ENCODE measurements at places on chromosomes 12 and 14.

GRCh38 chr14:87113286-87113685, 879.7 kb downstream of the GALC start:
- H3K36me3 ChIP-seq, result no peaks in the 10 kb centered on the region
- H3K27me3 ChIP-seq, result no peaks in the 10 kb centered on the region
- H3K4me1 ChIP-seq, result no peaks in the 10 kb centered on the region
- H3K4me3 ChIP-seq, result no peak overlapping the region

- no peaks in the 10 kb centered on the region for H3K27me3 ChIP-seq
- H3K4me1 ChIP-seq, result no peaks in the 10 kb centered on the region
- no peak for DNase-seq
- no peak overlapping the region for H3K4me3 ChIP-seq
- no peak overlapping the region for H3K27ac ChIP-seq
These were observed 354.2 kb downstream of the TMEM132D start for GRCh38 chr12:129549656-129550055.

- no peak overlapping the region for H3K4me3 ChIP-seq
- no peaks in the 10 kb centered on the region for H3K27me3 ChIP-seq
- H3K4me1 ChIP-seq, result no peaks in the 10 kb centered on the region
- H3K36me3 ChIP-seq, result no peaks in the 10 kb centered on the region
These were observed 6.0 kb downstream of the SYT1 start for GRCh38 chr12:78870539-78870938.

DNA sequence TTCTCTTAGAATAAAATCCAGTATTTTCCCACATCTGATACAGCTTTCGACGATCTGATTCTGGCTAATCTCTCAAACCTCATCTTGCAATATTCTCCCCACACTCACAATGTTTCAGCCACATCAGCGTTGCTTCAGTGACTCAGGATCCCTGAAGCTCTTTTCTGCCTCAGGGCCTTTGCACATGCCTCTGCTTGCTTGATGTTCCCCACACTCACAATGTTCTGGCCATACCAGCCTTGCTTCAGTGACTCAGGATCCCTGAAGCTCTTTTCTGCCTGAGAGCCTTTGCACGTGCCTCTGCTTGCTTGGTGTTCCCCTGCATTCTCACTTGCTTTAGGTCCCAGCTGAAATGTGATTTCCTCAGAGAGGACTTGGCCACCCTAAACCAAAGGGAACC, 2.6 kb downstream of the C12orf42 start:
- H3K27me3 ChIP-seq, result peaks cover 9% of the 10 kb centered on the region
- no peak overlapping the region for H3K4me3 ChIP-seq
- H3K36me3 ChIP-seq, result no peaks in the 10 kb centered on the region
- no peak for DNase-seq
- no peak overlapping the region for H3K27ac ChIP-seq

- no peaks in the 10 kb centered on the region for H3K27me3 ChIP-seq
- H3K4me1 ChIP-seq, result no peaks in the 10 kb centered on the region
- no peak overlapping the region for H3K27ac ChIP-seq
- no peak overlapping the region for H3K4me3 ChIP-seq
- H3K36me3 ChIP-seq, result no peaks in the 10 kb centered on the region
These were observed 433.4 kb upstream of the OR4E1 start for GRCh38 chr14:22106700-22107697.

- H3K27ac ChIP-seq, result no peak overlapping the region
- H3K4me1 ChIP-seq, result no peaks in the 10 kb centered on the region
- no peak overlapping the region for H3K4me3 ChIP-seq
These were observed 581.9 kb downstream of the ALG10 start for GRCh38 chr12:34604227-34604626.

- H3K27ac ChIP-seq, result no peak overlapping the region
- no peaks in the 10 kb centered on the region for H3K4me1 ChIP-seq
- H3K4me3 ChIP-seq, result no peak overlapping the region
- no peaks in the 10 kb centered on the region for H3K27me3 ChIP-seq
- no peak for DNase-seq
- H3K36me3 ChIP-seq, result no peaks in the 10 kb centered on the region
These were observed 3.1 kb downstream of the RDH16 start for GRCh38 chr12:56954057-56954957.

- no peak overlapping the region for H3K27ac ChIP-seq
- H3K4me1 ChIP-seq, result no peaks in the 10 kb centered on the region
- no peak for DNase-seq
These were observed 88.2 kb upstream of the PTGDR start for GRCh38 chr14:52179141-52179790.
